Neural crest cell (in vitro differentiated cells): ENCODE measurements at places on chromosomes 11 and 22.

- no peaks in the 10 kb centered on the region for H3K4me1 ChIP-seq
- H3K36me3 ChIP-seq: peaks cover 4% of the 10 kb centered on the region
- no peak for DNase-seq
- H3K4me3 ChIP-seq: no peak overlapping the region
- no peaks in the 10 kb centered on the region for H3K27me3 ChIP-seq
These were observed 99.3 kb downstream of the FDX1 start for GRCh38 chr11:110529043-110529442.

- H3K36me3 ChIP-seq: no peaks in the 10 kb centered on the region
- peaks cover 69% of the 10 kb centered on the region for H3K27me3 ChIP-seq
- H3K4me1 ChIP-seq: peaks cover 18% of the 10 kb centered on the region
- no peak overlapping the region for H3K27ac ChIP-seq
- DNase-seq: no peak
- peak overlapping the region; percentile 80 for H3K4me3 ChIP-seq
These were observed 938 bp downstream of the LAYN start for GRCh38 chr11:111541254-111542061.

GRCh38 chr22:45535290-45535689 lies 32.6 kb downstream of the FBLN1 start:
- no peak for DNase-seq
- peaks cover 2% of the 10 kb centered on the region for H3K27me3 ChIP-seq
- no peak overlapping the region for H3K27ac ChIP-seq
- H3K4me3 ChIP-seq: no peak overlapping the region
- peaks cover 12% of the 10 kb centered on the region for H3K4me1 ChIP-seq

GRCh38 chr11:79331203-79331901 lies 109.5 kb downstream of the TENM4 start:
- H3K27me3 ChIP-seq: no peaks in the 10 kb centered on the region
- H3K4me3 ChIP-seq: no peak overlapping the region
- DNase-seq: no peak

- H3K27me3 ChIP-seq: no peaks in the 10 kb centered on the region
- H3K27ac ChIP-seq: no peak overlapping the region
- H3K4me1 ChIP-seq: no peaks in the 10 kb centered on the region
- H3K36me3 ChIP-seq: no peaks in the 10 kb centered on the region
- no peak for DNase-seq
These were observed 27.3 kb upstream of the RAB38 start for GRCh38 chr11:88202498-88202897.
